Thoracic aorta (tissue), 2 donors: ENCODE measurements at places on chromosomes 1 and 21. TPM values are rescaled to one million over a fixed set of nuclear protein-coding genes. Genes with fewer than 3 reads are reported as not detected.

DNA sequence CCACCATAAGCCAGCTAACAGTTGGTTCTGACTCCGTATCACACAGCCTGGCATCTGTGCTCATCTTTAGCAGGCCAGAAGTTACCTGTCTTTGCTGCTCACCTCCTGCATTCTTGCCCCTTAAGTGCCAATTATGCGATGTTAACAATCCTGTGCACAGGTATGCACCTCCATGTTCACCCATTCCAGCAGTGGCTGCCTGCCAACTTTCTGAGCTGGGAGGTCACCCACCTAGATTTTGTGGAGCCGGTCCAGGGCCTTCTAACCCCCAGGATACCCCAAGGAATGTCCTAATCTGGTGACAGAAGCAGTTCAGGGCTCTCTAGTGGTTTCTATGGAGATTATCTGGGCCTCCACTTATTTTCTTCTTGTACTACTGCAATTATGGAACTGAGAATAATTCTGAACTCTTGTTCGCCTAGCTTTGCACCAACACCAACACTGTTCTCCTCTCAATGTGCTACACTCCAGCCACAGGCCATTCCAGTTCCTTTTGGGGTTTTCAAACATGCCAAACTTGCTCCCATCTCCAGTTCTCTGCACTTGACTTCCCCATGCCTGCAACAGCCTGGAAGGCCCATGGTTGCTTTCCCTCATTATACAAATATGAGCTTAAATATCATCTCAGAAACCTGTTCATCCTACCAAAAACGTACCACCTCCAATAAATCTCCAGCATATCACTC lies 9.0 kb downstream of the BCAR3 start:
- no peak for DNase-seq

DNA sequence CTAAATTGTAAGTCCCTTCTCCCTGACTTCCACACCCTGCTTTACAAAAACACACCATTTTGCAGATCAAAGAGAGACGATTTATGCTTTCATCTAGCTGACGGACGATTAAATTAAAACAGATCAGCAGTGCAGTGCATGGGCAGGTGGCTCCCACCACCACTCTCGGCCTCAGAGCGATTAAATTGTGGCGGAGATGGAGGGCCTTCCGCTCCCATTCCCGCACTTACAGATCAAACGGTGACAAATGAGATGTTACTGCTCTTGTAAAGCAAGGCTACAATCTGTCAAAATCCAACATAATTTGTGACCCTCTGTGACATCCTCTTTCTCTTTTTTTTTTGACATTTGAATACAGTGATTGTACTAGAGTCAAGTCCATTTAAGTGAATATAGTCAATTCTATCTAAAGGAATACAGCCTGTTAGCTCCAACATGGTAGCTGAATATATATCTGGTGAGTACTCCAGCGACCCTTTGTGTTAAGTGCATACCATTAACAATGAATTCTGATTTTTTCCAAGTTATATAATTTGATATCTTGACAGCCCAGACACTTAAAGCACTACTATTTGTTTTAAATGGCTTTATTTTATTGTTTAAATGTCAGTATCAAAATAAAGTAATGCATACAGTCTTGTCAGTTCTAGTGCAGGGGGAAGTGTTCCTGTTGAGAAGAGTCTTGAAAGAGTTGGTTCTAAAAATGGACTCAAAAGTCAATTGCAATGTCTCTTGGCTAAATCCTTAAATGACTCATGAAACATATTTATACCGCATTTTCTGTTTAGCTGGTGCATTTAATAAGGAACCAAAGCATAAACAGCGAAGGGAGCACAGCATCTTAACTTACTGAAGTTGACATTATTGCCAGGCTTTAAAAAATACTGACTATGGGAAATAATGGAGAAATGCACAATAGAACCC lies 109.0 kb downstream of the ESRRG start:
- DNase-seq: no peak

DNA sequence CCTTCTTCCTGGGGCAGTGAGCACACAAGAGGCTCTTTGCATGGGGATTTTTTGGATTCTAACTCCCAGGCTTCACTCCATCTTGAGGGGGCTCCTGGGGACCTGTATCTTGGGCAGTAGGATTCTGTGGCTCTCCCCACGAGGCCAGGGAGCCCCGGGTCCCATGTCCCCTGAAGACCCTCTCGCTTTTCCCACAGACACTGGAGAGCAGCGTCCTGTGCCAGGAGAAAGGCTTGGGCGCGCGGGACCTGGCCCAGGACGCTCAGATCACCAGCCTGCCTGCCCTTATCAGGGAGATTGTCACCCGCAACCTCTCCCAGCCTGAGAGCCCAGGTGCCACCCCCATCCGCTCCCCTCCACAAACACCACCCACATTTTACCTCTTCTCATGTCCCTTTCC lies 735 bp downstream of the CROCC start:
- DNase-seq: no peak

DNA sequence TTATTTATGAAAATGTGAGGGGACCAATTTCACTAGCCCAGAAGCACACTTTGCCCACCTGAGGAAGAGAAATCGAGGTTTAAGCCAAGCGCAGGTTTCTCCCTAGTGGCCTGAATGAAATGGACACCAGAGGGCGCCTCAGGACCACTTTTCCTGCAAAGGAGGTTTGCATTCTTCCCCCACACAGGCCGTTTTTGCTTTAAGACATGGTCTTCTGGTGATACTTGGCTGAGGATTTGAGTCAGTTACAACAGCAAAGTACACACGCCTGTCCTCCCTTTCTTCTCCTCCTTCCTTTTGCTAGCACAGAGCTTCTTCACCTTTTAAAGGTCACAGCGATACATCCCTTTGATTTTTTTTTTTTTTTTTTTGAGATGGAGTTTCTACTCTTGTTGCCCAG lies 5.4 kb downstream of the PLA2G2E start:
- peak; percentile 39 for DNase-seq

DMRTA2 gene
- total RNA-seq: 0.41 TPM

DNA sequence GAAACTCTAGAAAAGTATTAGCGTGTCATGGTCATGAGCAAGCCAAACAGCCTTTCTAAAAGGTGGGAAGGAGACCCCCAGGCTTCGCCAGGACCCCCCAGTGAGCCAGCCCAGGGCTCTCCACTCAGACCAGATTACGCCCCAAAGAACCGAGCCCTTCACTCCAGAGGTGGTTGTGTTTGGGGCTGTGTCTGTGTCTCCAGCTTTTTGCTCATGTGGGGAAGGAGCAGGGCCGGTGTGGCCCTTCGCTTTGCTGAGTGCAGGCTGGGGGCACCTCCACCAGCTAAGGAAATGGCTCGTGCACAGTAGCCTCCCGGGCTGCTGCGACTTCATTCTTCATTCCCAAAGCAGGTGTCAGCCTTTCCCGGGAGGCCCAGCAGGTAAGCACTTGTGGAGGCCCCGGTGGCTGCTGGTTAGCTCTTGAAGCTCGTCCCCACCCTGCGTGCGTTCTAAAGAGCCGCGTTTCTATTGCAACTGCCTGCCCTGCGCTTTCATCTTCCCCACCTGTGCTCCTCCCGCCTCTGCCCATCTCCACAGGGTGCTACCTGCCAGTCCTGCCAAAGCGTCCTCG lies 531 bp downstream of the TSPEAR start:
- DNase-seq: no peak

PROX1 gene
- 4.3 TPM for total RNA-seq

CTH gene
- total RNA-seq: 4.4 TPM

GRCh38 chr1:16922885-16923431 lies 1.2 kb downstream of the CROCC start:
- DNase-seq: no peak

DNA sequence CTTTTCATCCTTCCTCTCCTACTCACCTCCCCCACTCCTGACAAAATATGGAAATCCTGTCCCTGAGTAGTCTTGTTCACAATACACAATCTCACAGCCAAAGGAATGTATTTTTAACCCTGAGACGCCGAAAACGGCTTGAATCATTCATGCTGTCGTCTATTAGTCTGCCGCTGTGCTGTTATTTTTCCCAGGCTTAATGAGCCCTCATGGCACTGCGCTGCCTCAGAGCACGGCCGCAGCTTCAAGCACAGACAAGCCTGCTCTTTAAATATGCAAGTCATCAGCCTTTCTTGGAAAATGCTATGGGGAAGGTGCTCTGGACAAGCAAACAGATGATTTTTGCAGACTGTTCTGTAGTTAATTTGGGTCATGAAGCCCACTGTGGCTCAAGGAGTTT lies 302.7 kb downstream of the DISC1 start:
- no peak for DNase-seq

OSCP1 gene
- 11.5 TPM for total RNA-seq

DNA sequence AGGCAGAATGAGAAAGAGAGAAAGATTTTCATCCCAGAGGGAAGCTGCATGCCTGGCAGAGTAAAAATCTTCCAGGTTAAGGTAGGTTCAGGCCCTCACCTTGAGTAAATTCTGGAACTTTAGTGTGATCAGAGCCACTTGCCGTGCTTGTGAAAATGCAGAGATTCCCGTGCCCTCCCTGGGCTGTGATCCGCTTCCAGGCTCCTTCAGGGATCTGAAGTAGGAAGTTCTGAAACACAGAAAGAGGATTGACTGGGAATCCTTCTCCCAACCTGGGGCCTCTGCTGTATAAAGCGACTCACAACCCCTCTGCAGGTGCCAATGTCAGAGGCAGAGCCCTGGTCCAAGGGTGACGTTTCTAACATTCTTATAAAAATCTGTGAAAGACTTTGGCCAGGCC lies 26.6 kb downstream of the NUAK2 start:
- DNase-seq: no peak

SYCP1 gene
- total RNA-seq: not detected

DNA sequence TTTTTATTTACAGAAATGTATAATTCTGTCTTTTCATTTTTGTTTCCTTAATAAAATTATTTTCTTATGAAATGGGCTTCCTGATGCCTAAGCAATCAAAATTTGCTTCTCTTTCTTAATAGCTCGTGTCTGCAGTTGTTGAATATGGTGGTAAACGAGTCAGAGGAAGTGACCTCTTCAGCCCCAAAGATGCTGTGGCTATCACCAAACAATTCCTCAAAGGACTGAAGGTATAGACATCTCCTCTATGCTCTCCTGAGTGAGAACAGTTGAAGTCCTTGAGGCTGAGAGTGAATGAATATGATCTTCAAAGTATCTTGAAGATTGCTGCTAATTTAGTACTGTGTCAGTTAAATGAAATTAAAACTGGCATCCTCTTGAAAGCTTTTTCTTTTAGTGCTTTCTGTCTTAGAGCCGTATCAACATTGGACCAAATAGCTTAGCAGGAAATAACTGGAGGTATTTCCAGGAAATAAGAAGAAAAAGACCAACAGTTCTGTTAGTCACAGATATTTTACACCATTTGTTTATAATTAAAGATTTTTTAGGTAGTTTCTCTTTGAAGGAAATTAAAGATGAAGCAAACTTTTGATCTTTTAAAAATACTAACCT lies 24.7 kb downstream of the VPS45 start:
- DNase-seq: no peak

DNA sequence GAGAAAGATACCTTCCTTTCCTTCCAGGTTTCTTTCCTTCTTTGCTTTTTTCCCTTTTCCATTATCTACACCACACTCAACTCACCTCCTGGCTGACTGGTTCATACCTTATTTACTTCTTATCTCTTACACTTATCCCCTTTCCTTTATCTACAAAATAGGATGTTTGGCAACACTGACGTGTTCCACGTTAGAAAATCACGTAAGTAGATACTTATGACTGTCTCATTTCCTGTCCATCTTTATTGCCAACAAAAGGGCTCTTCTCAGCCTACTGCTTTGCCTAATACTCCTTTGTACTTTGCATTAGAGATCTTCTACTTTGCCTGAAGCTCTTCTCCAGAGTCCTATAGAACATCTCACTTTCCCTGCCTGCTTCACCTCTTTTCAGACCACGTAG lies 25.1 kb downstream of the SYNJ1 start:
- DNase-seq: no peak

C8B gene
- not detected for total RNA-seq

NSL1 gene
- total RNA-seq: 43.2 TPM

WASF2 gene
- 83.7 TPM for total RNA-seq

DNA sequence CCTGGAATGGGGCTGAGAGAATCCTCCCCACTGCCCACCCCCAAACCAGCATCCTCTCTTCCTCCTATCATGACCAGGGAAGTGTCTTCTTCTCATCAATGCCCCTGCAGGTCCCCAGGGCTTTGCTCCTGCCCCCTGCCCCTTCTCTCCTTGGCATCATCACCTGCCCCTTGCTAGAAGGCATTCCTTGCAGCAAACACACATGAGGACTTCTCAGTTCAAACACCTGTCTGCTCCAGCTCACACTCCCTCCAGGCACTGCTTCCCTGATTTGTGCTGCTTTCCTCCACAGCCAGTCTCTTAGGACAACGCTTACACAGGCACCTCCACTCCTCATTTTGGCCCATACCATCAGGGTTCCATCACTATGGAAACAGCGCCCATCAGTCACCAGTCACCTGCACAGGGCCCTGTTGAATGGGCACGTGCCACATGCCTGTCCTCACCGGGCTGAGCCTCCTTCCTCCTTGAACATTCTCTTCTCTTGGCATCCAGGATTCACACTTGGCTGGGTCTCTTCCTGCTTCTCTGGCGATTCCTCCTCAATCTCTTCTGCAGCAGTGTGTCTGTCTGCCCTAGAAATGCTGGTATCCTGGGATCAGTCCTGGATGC lies 81.9 kb upstream of the EDN2 start:
- DNase-seq: no peak

DNA sequence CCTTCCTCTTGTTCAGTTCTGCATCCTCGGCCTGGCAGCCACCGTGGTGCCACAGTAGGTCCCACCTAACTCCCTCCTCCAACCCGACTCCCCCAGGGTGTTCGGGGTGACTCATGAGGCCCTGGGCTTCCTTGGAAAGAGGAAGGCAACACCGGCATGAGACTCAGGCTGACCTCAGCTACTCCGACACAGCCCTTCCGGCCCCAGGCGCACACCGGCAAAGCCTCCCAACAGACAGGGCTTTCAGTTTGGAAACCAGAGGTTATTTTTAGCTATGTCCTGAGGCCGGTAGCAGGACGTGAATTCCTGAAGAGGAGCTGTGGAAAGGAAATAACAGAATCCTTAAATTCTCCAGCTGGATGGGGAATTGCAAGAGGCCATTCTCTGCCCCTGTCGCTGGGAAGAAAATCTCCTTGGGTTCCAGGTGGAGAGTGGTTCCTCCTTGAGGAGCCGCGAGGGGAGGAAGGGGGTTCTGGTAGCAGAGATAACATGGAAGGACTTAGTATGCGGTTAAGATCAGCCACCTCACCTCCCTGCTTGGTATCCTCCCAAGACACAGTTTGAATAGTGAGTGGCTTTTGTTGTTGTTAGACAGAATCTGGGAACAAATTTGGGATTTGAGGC lies 24.4 kb downstream of the PLXNA2 start:
- no peak for DNase-seq

DNA sequence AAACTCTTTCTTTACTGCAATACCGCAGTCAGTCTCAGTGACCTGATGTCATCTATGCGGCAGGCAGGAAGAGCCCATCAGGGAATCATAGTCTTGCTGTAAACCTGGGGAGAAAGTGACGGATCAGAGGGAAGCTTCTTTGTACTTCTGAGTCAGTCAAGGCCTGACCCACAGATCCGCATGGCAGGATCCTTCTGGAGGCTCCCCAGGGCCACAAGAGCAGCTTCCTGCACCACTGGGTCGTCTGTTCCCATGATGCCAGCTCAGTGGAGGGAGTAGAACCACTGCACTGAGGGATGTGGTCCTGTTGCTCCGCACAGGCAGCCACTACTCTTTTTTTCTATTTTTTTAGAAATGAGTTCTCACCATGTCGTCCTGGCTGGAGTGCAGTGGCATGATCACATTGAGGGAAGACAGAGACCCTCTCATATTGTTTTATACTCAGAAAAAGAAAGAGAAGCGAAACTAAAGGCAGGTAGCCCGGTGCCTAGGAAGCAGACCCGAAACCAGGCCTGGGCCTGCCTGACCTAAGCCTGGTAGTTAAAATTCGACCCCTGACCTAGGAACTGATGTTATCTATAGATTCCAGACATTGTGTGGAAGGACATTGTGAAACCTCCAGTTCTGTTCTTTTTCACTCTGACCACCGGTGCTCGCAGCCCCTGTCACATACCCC lies 6.3 kb upstream of the ERVH48-1 start:
- DNase-seq: no peak

ACOT11 gene
- 19.3 TPM for total RNA-seq
